ENCODE measurements at places on chromosomes 2 and 18. TPM values are rescaled to one million over a fixed set of nuclear protein-coding genes. Genes with fewer than 3 reads are reported as not detected.
A peak's percentile ranks its signal among the peaks of the same experiment; 100 is the strongest.

GRCh38 chr2:131584380-131584779 lies 56.7 kb downstream of the CCDC74A start:
- no peak for DNase-seq

DNA sequence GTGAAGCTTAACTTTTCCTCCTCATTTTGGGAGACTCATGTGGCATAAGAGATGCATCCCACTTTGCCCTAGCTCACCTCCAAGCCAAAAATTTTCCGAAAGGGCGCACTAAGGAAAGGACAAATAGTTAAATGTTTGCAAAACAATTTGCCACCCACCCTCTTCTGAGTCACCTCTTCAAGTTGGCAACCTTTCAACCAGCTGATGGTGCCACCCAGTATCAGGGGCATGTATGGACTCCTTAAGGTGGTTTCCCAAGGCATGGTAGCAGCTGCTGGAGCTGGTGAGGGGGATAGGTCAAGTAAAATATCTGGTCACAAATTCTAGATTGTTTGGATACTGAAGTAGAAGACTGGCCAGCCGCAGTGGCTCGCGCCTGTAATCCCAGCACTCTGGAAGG lies 17.2 kb upstream of the ITGAV start:
- no peak for DNase-seq

GRCh38 chr2:63553049-63553448 lies 35.2 kb downstream of the WDPCP start:
- no peak for DNase-seq

HOXD11 gene
- total RNA-seq = not detected

DNA sequence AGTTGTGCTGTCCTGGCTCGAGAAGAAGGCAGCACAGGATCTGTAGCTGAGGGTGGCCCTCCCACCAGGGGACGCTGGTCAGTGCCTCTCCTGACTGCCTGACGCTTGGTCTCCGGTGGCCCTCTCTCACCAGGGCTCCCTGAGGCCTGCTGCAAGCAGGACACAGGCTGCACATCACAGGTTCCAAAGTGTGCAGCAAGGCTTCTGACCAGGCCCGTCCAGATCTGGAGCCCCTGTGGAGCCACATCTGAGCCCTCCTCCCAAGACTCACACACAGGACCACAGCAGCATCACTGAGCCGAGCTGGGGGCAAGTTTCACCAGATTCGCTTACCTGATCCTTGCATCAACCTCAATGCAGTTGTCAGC lies 12.1 kb downstream of the AMER3 start:
- DNase-seq = no peak

GRCh38 chr18:59011786-59012185 lies 127.9 kb upstream of the SEC11C start:
- peak; percentile 27 for DNase-seq

DNA sequence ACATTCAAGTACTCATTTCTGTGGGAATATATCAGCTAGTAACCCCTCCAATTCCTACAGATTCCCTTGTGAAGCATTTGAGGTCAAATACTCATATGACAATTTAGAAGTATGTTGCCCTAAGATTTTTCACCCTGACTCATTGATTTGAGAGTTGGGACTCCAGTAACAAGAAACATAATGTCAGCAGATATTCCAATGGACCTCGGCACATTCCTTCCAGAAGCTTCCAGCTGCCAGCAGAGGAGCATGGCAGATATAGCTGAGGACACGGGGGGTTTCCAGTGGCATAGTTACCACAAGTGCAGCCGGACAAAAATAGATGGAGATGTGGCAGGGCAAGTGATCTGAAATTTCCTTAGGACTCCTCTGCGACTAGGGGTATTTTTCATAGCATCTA lies 101.9 kb upstream of the ARHGAP28 start:
- no peak for DNase-seq

DNA sequence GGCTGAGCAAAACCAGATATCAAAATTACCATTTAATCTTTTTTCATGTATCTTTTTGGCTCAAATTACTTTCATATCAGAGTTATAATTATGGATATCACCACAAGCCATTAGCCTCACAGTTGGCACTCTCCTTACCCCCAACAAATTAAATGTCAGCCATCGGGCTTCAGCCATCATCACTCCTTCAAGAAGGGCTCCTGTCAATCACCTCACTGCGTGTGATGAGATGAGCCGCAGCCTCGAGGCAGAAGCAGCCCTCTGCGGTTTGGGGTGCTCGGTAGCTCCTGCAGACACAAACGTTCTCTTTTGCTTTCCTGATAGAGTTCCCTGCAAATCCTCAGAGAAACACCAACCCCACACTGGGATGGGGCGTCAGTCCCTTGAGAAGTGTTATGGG lies 94.1 kb downstream of the DNER start:
- no peak for DNase-seq

- no peak for DNase-seq
Observed at GRCh38 chr18:69215161-69215560, 185.5 kb upstream of the DOK6 start.

DNA sequence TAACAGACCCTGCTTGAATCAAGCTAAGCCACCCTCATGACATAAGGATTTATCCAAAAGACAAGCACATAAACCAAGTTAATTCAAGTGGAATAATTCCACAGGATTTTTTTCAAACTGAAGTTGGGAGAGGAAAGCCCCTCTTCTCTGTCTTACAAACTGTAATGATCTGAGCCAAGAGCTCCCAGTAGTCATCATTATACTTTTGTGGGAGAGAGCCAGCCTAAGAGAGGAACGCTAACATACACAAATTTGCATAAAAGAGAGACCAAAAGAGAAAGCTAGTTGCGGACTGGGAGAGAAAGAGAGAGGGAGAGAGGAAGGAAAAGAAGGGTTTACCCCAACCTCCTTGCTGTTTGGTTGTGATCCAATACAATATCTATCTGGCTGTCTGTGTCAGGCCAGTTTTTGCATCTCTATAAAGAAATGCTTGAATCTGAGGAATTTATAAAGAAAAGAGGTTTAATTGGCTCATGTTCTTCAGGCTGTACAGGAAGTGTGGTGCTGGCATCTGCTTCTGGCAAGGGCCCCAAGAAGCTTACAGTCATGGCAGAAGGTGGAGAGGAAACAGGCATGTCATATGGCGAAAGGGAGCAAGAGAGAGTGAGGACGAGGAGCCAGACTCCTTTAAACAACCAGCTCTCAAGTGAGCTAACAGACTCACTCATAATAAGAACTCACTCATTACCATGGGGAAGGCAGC lies 20.8 kb upstream of the PUM2 start:
- DNase-seq = no peak

MRPS5 gene
- 30.1 TPM for total RNA-seq

GYPC gene
- total RNA-seq = 94.7 TPM

GRCh38 chr2:187349326-187349944 lies 98.6 kb downstream of the CALCRL start:
- DNase-seq = no peak

DNA sequence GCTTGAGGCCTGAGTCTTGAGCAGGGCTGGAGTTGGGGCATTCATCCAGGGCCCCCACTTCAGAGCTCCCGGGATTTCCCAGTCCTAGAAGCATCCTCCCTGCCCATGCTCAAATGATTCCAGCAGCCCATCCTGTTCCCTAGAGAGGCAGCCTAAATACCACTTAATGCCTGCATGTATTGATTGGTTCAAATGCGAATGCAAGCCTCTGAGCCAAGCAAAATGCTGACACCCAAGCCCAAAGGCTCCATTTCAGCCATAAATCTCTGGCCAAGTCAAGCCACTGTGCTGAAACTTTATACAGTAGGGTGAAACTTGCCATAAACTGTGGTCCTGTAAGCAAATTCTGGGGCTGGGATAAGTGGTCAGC lies 279.8 kb downstream of the CLIP4 start:
- DNase-seq = no peak

DYTN gene
- total RNA-seq = not detected

CYRIA gene
- 7.1 TPM for total RNA-seq

GRCh38 chr2:62713837-62714236 lies 8.3 kb downstream of the EHBP1 start:
- no peak for DNase-seq

DNA sequence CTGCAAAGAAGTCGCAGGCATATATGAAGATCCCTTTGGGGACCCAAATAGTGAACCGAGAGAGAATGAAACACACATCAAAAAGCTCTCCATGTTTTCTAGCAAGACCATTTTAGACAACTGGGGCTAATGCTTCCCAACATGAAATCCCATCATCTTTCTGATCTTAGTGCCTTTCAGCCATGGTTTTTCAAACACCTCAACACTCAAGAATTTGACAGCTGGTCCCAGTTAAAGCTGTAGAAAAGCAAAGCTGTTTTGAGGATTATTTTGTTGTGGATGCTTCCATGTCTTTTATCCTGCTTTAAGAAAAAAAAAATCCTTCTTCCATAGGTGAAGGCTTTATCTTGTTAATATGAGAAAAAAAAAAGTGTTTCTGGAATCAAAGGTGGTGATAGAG lies 259.1 kb downstream of the STK39 start:
- no peak for DNase-seq

DNA sequence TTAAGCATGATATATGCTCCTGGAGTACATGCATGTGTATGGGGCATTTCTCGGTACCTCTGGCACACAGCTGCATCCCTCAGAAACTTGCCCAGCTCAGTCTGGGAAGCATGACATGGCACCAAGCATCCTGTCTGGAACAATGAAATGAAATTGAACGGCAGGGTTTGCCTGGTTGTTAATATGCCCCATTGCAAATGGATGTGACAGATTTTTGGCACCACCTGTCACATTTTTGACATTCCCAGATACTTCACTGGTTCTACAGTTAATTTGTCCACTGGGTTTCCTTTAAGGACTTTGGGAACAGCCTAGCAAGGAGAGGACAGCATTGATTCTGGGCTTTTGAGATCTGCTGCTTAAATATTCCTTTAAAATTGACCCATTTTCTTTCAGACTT lies 305.8 kb downstream of the TSN start:
- DNase-seq = no peak

- no peak for DNase-seq
Observed at GRCh38 chr2:82254728-82255127, 1950.2 kb upstream of the LRRTM1 start.

- no peak for DNase-seq
Observed at GRCh38 chr2:25971596-25971995, 10.7 kb downstream of the KIF3C start.

- DNase-seq = no peak
Observed at GRCh38 chr2:224941960-224942359, 100.3 kb downstream of the DOCK10 start.

OR6B2 gene
- total RNA-seq = not detected

RNF152 gene
- 9.6 TPM for total RNA-seq

DNA sequence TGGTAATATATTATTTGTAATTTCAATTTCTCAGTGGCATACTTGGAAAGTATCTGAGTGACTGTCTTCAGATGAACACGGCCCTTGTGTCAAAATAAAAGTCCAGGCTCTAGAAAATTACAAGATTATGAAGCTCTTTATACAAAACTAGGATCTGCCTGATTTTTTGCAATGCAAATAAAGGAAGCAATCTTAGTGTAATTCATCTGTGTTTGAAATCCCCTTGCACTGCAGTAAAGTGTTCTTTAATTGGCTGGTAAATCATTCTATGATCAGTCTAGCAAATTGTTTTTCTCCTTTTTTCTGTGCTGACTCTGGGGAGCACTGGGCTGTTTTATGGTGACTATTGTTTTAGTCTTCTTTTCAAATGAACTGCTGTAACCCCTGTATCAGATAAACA lies 1039.0 kb downstream of the SOCS6 start:
- no peak for DNase-seq

- no peak for DNase-seq
Observed at GRCh38 chr2:191832668-191833067, 14.2 kb downstream of the CAVIN2 start.

- DNase-seq = no peak
Observed at GRCh38 chr2:55620123-55620779, 2.8 kb upstream of the PPP4R3B start.
